ENCODE measurements at places on chromosomes 2 and 18. TPM values are rescaled to one million over a fixed set of nuclear protein-coding genes. Genes with fewer than 3 reads are reported as not detected.

- peaks cover 50% of the 10 kb centered on the region for H3K4me1 ChIP-seq
- H3K36me3 ChIP-seq = no peaks in the 10 kb centered on the region
- H3K27ac ChIP-seq = peak overlapping the region; percentile 30
- DNase-seq = no peak
Measured at GRCh38 chr2:239263669-239264491, 136.9 kb downstream of the HDAC4 start.

DNA sequence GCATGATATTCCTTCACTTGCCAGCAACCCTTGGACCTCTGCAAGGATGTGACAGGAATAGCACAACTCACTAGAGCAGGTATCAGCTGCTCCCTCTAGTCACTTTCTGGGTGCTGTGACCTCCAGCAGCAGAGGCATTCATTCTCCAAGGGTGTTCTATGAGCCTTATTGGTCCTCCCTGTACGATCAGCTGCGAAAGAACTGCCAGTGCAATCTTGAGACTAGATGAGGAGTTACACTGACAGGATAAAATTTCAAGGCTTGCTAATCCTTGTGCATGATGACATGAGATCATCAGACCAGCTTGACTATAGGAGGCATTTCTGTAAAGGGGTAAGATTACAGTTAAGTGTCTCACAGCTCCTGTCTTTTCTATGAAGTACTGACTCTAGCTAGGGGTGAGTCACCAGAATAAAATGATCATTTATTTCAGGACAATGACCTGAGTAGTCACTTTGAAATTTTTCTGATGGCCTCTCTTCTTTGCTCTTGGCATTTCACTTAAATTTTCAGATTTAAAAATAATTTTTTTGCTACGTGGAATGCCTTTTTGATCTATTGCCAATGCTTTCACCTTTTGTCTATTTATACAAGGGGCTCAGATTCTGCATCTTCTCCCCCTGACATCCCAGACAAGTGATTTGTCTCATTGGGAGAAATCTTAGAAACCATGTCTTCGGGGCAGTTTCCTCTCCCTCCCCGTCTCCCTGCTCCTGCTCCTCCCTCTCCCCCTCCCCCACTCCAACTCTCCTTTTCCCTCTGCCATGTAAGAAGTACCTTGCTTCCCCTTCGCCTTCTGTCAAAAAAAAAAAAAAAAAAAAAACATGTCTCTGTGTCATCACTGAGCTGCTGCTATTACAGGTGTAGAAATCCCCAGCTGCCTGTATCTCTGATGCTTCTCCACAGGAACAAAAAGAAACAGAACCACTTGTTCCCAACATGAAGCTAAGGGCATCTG, 49.2 kb upstream of the FRZB start:
- H3K4me1 ChIP-seq = peaks cover 21% of the 10 kb centered on the region
- H3K4me3 ChIP-seq = no peak overlapping the region
- peaks cover 56% of the 10 kb centered on the region for H3K36me3 ChIP-seq
- H3K27ac ChIP-seq = peak overlapping the region; percentile 56
- H3K27me3 ChIP-seq = no peaks in the 10 kb centered on the region
- no peak for DNase-seq

GRCh38 chr2:240918258-240919091, 12.3 kb downstream of the CROCC2 start:
- H3K36me3 ChIP-seq = no peaks in the 10 kb centered on the region
- peaks cover 8% of the 10 kb centered on the region for H3K4me1 ChIP-seq
- H3K27me3 ChIP-seq = peaks cover 18% of the 10 kb centered on the region
- DNase-seq = no peak
- H3K27ac ChIP-seq = no peak overlapping the region

GRCh38 chr2:235542733-235543127, 48.9 kb downstream of the AGAP1 start:
- H3K4me1 ChIP-seq = peaks cover 45% of the 10 kb centered on the region
- no peak for DNase-seq
- no peak overlapping the region for H3K27ac ChIP-seq
- no peaks in the 10 kb centered on the region for H3K27me3 ChIP-seq
- no peaks in the 10 kb centered on the region for H3K36me3 ChIP-seq

- no peak for DNase-seq
- H3K27me3 ChIP-seq = peaks cover 7% of the 10 kb centered on the region
- no peaks in the 10 kb centered on the region for H3K36me3 ChIP-seq
- H3K4me1 ChIP-seq = no peaks in the 10 kb centered on the region
- no peak overlapping the region for H3K27ac ChIP-seq
- H3K4me3 ChIP-seq = no peak overlapping the region
Measured at GRCh38 chr2:114709936-114710850, 267.8 kb downstream of the DPP10 start.

GRCh38 chr2:58913082-58913726, 672.1 kb upstream of the FANCL start:
- no peaks in the 10 kb centered on the region for H3K27me3 ChIP-seq
- peaks cover 50% of the 10 kb centered on the region for H3K4me1 ChIP-seq
- H3K4me3 ChIP-seq = no peak overlapping the region
- no peaks in the 10 kb centered on the region for H3K36me3 ChIP-seq
- DNase-seq = no peak

DNA sequence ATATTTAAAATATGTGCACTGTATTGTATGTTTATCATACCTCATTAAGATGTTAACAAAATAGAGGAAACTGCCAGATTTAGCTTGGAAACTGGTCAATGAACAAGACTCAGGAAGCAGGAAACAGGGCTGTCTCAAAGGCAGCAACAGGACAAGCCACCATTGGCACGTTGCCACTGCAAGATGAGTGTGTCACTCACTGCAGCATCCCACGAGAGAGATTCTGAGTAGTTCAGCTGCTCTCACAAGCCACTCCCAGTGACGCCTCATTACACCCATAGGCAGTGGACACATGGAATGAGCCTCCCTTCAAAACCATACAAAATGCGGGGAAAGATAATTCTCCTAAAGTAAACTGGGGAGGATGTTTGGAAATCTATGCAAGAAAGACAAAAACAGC, 181.9 kb upstream of the DLGAP1 start:
- H3K27ac ChIP-seq = no peak overlapping the region
- peaks cover 8% of the 10 kb centered on the region for H3K4me1 ChIP-seq
- H3K36me3 ChIP-seq = no peaks in the 10 kb centered on the region
- peaks cover 3% of the 10 kb centered on the region for H3K27me3 ChIP-seq
- no peak for DNase-seq

DNA sequence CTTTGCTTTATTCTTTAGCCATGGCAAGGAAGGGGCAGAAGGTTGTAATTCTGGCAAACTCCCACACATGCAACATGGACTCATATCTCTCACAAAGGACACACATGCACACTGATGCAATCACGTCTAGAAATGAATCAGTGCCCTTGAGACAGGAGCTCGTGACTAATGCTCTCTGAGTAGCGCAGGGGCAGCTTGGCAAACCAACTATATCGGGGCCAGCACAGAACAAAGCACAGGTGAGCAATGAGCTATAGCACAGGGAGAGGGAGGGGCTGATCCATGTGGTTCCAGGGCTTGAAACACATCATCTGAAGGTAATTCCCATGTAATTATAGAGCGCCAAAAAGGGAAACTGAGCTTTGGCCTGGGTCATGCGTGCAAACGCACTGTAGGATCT, 165.2 kb upstream of the KLF7 start:
- peaks cover 26% of the 10 kb centered on the region for H3K4me1 ChIP-seq
- H3K27me3 ChIP-seq = no peaks in the 10 kb centered on the region
- no peaks in the 10 kb centered on the region for H3K36me3 ChIP-seq
- DNase-seq = no peak
- H3K4me3 ChIP-seq = no peak overlapping the region

DNA sequence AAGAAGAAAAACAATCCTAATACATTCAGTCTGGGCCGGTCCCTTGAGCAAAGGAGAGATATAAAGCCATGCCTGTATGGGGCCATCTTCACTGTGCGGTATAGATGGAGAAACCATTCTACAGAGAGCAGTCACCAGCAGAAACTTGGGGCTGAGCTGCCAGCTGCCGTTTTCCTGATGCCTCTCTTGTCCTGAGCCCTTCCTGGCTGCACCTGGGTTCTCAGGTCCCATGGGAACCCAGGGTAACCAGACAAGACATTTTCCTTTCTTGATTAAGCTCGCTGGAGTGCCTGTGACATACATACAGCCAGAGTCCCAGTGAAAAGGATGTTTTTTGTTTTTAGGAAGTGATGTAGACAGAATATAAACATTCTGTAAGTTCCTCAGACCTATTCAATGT, 5.3 kb upstream of the METTL21A start:
- H3K4me3 ChIP-seq = no peak overlapping the region
- H3K36me3 ChIP-seq = no peaks in the 10 kb centered on the region
- DNase-seq = no peak
- no peaks in the 10 kb centered on the region for H3K27me3 ChIP-seq
- peaks cover 2% of the 10 kb centered on the region for H3K4me1 ChIP-seq
- no peak overlapping the region for H3K27ac ChIP-seq

- no peaks in the 10 kb centered on the region for H3K36me3 ChIP-seq
- DNase-seq = no peak
- H3K4me3 ChIP-seq = no peak overlapping the region
- peaks cover 3% of the 10 kb centered on the region for H3K4me1 ChIP-seq
- H3K27me3 ChIP-seq = peaks cover 29% of the 10 kb centered on the region
Measured at GRCh38 chr2:122163617-122164016, 408.2 kb downstream of the TSN start.

TSPYL6 gene
- not detected for total RNA-seq

GPBAR1 gene
- total RNA-seq = 0.55 TPM

RUFY4 gene
- total RNA-seq = not detected

PXDN gene
- 292 TPM for total RNA-seq

All from mesothelial cell of epicardium (in vitro differentiated cells).